ENCODE measurements at places on chromosomes 1 and 21.

DNA sequence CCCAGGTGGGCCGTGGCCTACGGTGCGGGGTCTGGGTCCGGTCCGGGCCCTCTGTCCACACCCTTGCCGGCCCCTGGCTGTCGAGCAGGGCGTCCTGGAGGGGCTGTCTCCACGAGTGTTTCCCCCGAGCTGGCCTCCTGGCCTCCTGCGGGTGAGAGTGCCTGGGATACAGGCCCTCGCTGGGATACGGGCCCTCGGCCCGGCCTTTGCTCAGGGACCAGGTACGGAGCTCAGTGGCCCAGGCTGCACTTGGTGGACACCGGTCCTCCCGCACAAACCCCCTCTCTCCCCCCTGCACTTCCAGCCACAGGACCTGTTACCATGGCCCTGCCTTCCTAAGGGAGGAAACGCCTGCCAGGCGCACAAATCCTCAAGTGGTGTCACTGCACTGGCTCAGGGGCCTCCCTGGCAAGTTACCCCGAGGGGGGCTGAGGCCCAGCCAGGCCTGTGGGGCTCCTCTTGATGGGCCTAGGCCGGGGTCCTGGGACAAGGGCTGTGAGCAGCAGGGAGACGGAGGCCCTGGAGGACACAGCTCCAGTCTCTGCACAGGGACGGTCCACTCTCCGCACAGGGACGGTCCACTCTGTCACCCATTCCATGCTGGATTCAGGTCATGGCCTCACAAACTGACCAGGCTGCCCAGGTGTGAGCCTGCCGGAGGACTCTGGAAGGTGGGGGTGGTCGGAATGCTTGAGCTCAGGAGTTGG lies 18.2 kb upstream of the RNF223 start:
- DNase-seq: peak; percentile 4

DNA sequence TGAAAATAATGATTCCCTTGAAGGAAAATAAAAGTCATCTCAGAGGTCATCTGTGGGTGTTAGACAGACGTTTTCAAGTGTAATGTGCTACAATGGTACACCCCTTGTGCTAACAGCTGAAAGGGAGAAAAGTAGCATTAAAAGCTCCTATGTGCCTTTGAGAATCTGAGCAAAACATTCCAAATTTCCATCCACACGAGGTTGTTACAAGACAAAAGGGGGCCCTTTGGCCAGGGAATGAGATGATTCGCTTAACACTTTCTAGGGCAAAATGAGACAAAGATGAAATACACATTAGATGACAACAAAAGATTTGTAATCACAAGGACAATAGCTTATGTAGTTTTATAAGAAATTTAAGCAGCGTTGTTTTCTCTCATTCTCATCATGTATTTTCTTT lies 303.6 kb downstream of the LMX1A start:
- no peak for DNase-seq

GRCh38 chr1:106249810-106250209 lies 806.7 kb upstream of the PRMT6 start:
- no peak for DNase-seq

- DNase-seq: no peak
Measured at GRCh38 chr1:87754139-87754538, 425.5 kb downstream of the LMO4 start.

GRCh38 chr1:245876586-245876985 lies 630.5 kb downstream of the SMYD3 start:
- no peak for DNase-seq

DNA sequence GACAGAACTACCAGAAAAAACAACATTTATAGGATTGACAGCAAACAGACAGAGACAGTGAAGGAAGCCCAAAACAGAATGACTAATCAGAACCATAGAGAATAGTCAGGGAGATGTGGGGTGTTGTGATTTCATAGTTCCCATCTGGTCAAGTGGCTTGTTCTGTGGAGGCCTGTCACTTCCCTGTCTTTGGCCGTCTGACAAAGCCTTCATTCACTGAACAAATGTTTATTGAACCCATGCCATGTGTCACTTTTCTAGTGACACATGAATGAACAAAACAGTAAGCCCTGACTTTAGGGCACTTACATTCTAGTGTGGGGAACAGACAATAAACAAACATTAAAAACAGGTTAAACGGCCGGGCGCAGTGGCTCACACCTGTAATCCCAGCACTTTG lies 3.2 kb upstream of the SRRM1 start:
- no peak for DNase-seq

GRCh38 chr1:6872573-6873261 lies 87.5 kb downstream of the CAMTA1 start:
- DNase-seq: no peak

DNA sequence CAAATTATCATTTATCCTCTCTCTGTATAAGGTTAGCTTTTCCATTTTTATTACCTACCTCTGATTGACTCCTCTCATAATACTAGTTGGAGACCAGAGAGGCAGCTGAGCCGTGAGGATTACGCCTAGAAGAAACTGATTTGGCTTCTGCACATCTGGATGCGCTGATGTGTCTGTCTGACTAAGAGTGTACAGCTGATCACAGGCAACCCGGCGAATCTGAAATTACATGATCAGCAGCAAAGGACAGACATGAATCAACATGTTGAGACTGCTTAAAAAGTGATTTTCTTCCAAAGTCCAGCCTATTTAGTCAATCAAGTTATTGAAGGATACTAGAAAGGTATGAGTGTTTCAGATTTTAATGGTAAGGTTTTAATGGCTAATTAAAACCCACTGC lies 81.2 kb downstream of the PCSK9 start:
- DNase-seq: no peak

GRCh38 chr1:218259800-218260199 lies 25.3 kb upstream of the RRP15 start:
- DNase-seq: no peak

GRCh38 chr21:36320421-36321324 lies 676 bp downstream of the MORC3 start:
- DNase-seq: no peak

DNA sequence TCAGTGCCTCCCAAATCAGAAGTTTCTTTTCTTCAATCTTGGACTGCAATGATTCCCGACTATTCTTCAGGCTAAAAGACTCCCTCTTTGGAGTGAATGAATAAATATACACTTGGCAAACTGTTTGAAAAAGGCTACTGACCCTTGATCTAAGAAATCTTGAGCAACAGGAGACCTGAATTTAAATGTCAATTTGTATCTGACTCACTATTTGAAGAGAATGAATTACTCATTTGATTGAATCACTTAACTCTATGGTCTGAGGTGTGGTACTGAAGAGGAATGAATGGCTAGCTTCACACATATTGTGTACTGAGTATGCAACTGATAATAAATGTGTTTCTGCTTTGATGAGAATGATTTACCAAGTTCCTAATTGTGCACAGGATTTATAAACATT lies 4.6 kb upstream of the SMG7 start:
- no peak for DNase-seq

- no peak for DNase-seq
Measured at GRCh38 chr21:41681939-41682718, 84.7 kb downstream of the RIPK4 start.

DNA sequence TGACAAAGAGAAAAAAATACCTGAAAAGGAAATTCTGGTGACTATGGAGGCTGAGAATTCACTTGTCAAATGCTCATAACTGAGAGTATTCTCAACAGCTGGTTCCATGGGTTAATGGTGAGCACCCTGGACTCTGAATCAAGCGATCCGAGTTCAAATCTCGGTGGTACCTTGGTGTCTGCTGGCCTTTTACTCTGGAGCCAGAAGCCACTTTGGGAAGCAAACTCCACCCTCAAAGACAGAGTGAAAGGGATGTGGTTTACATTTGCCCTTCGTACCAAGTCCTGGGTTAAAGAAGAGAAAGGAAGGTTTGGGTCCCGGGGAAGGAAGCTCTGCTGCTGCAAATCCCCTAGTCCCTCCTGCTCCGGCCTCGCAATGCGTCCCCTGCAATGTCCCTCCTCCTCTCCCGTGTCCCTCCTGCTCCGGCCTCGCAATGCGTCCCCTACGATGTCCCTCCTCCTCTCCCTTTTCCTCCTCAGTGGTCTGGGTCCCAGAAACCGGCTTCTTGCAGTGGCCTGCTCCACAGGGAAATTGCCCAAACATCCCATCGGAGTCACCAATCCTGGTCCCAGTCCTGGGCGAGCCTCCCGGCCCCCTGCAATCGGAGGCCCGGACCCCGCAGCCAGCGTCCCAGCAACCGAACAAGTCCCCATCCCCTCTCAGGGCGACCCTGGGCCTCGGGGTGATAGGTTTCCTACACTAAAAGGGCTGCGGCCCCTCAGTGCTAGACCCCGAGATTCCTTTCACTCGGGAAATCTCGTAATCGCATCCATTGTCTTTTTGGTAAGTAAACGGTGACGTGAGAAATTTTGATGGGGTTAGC lies 129.4 kb downstream of the PPIAL4G start:
- DNase-seq: no peak

DNA sequence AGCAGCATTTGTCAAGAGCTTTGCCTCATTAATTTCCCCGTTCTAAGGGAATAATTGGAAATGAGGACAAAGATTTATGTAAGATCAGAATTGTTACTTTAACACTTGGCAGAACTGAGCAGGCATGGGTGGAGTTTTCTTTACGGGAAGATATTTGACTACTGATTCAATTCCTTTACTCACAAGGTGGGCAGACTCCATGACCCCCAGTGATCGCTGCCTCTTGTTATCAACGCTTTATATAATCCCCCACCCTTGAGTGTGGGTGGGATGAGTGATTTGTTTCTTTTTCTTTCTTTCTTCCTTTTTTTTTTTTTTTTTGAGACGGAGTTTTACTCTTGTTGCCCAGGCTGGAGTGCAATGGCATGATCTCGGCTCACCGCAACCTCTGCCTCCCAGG lies 65.3 kb upstream of the TENT5B start:
- DNase-seq: no peak

- no peak for DNase-seq
Measured at GRCh38 chr1:114505148-114505561, 5.8 kb downstream of the TRIM33 start.

- DNase-seq: no peak
Measured at GRCh38 chr1:28506907-28507246, 1.0 kb downstream of the RCC1 start.

GRCh38 chr1:235567812-235568503 lies 63.7 kb upstream of the B3GALNT2 start:
- no peak for DNase-seq

DNA sequence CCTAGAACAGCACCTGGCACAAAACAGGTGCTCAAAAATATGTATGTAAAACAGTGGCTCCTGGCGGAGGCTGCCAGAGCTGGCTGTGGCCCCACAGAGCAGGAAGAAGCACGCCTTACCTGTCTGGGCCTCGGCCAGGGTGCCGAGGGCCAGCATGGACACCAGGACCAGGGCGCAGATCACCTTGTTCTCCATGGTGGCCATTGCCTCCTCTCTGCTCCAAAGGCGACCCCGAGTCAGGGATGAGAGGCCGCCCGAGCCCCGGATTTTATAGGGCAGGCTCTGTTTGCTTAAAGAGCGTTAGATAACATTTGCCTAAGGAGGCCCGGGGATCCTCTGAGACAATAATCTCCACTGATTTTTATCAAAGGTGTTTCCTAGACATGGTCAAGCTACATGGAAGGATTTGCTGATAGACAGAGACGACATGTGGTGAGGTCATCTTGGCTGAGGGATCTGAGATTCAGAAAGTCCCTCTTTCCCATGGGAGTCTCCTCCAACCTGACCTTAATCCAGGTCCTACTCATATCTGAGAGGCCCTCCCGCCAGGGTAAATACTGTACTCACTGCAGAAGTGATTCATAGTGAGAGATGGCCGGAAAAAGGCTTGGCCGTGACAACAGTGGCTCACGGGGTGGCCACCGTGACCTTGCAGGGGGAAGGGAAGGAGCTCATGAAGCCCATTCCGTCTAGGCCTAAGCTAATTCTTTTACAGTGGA lies at the start of gene TFF1:
TSS of gene TFF1 (minus strand) at position 244 of the 719 bp plus-strand sequence. CDS start at position 204, 40 bp downstream.
- DNase-seq: no peak

GRCh38 chr1:171472183-171472647 lies 13.1 kb upstream of the PRRC2C start:
- DNase-seq: no peak

DNA sequence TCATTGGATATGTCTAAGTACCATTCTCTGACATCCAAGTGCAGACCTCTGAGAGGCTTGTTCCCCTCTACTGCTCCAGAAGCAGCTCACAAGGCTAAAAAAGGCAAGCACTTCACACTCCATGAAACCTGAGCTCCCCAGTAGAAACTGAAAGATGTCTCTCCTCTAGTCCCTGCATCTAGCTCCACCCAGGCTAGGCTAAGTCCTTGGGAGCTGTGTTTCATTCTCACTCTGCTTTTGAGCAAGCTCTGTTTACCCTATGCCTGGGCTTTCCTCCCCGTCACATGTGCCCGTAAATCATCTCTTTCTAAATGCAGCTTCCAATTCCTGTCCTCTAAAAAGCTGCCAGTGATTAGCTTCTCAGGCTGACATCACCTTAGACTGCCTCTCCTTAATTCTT lies 39.0 kb downstream of the LRRC71 start:
- no peak for DNase-seq

DNA sequence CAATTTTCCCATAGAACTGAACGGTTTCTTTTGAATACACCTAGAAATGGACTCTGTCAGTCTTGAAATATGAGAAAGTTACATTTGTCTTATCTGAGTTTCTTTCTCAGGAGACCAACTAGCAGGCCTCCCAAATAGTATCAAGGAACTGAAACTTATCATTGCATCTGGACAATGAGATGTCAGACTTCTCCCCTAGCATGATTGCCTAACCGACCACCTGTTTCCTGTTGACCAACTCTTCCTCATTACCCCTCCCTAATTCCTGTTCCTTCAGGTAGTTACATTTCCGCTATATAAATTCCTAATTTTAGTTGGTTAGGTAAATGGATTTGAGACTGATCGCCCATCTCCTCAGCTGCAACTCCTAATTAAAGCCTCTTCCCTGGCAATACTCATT lies 1587.3 kb downstream of the NCAM2 start:
- DNase-seq: no peak

DNA sequence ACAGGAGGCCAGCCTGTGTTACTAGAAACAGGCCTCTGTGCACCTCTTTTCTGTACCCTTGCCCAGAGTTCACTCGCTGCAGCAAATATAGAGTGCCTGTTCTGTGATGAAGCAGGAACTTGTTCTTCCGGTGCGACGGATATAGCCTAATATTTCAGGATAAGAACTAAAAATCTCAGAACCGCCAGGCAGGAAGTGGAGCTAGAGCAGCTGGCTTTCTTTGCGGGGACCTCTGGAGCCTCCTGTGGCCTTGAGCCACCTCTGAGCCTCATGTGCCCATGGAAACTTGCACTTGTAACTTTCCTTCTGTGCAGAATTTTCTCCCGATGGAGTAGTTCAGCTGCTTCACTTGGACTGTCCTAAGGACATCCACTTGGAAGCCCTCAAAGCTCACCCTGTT lies 44.5 kb upstream of the VAMP3 start:
- no peak for DNase-seq

DNA sequence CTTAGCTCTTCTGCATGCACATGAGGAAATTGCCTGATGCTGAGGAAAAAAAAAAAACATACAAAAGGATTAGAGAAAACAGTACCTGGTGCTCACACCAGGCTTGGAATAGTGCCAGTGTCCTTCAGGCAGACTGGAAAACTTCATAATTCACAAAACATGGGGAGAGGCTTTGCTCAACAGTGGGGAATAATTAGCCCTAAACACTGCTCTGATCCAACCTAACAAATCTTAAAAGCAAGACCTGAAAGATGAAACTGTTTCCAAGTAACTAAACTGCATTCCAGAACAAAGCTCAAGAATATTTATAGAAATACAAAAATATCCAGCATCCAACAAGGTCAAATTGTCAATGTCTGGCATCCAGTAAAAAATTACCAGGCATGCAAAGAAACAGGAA lies 124.8 kb downstream of the AK5 start:
- DNase-seq: no peak
